ENCODE measurements at places on chromosomes 2 and 18.

DNA sequence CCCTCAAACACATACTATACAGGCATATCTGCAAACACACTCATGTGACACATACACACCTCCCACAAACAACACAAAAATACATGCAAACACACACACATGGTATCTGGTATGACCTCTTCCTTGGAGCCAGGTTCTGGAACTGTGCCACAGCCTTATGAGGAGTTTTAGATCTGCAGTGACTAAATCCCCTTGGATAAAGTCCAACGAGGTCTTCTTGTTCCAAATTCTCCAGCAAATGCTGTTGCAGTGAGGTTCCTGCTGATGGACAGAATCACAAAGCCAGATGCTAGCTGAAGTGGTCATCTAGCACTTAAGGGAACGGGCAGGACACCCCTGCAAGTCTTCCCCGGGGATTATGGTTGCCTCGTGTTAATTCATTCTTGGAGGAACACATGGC is 54.5 kb upstream of the DAPL1 start:
- DNase-seq = no peak

- DNase-seq = no peak
These were observed 282.7 kb upstream of the CDH2 start for GRCh38 chr18:28459587-28459986.

DNA sequence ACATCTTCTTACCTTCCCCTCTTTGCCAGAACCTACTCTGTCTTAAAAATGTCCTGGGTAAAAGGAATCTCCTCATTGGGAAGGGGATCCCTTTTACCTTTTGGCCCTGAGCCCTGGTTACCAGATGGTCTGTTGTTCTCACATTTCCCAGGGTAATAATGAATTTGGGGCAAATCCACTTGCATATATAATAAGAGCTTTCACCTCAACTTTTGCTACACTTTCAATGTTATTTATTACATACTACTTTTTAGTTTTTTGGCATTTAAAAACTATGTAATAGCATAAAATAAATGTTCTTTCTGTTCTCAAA is 15.0 kb downstream of the CERS6 start:
- no peak for DNase-seq

DNA sequence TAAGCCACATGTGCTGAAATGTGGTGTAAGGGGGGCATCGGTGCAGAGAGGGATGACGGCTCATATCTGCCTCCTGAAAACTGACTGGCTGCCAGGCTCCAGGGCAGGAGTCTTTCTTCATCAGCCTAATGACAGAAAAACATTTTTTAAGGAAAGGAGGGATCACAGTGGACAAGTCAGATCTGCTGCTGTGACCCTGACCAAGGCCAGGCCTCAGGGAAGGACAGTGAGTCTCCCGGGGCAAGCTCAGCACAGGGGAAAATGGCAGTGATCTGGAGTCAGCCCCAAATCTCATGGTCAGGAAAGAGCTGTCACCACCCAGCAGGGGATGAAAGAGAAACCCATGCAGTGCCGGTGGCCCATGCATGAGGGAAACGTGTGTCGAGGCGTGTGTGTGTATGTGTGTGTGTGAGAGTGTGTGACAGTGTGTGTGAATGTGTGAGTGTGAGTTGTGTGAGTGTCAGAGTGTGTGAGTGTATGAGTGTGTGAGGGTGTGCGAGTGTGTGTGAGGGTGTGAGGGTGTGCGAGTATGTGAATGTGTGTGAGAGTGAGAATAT is 134.5 kb downstream of the INHBB start:
- no peak for DNase-seq

GRCh38 chr2:144383571-144384100 is 136.3 kb downstream of the ZEB2 start:
- no peak for DNase-seq

DNA sequence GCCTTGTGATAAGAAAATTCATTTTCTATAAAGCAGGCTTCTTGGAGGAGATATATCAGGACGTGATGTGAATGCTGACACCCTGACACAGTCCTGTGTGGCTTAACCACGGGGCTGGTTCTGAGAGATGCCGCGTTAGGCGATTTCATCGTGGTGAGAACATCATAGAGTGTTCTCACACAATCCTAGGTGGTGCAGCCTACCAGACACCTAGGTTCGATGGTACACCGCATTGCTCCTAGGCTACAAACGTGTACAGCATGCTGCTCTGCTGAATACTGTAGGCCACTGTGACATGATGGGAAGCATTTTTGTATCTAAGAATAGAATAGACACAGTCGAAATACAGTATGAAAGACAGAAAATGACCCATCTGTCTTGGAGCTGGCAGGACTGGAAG is 82.5 kb downstream of the TNFRSF11A start:
- no peak for DNase-seq

DNA sequence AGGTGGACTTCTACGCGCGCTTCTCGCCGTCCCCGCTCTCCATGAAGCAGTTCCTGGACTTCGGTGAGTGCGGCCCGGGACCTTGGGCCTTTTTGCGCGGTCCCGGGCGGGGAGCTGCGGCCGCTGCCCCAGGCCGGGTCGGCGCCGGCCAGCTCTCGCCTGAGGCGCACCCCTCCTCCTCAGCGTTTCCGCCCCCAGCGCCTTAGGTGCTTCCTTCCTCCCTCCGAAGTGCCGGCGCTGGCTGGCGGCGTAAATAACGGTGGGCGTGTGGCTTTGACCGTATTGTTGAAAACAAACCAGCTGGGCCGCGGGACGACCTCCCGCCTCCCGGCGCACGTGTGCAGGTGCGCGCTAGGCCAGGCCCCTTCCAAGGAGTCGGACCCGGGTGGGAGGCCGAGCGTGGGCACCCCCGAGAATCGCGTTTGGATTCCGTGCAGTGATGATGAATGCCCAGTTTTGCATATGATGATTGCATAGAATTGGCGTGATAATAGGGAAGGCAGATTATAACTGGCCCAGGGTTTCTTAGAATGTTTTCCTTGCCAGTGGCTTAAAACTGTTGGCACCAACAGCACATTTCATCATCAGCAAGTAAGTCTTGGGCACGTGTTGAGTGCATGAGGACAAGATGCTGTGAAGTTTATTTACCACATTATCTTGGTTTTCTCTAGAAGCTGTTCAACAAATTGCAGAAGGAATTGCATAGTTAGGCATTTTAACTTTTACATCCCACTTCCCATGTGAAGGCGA is 569 bp downstream of the PDK1 start:
- DNase-seq = peak; percentile 60

- DNase-seq = no peak
These were observed 170.1 kb upstream of the HAAO start for GRCh38 chr2:42962508-42962953.

Data from stimulated activated CD4-positive, alpha-beta T cell treated with anti-CD3 and anti-CD28 coated beads, Interleukin-12 subunit alpha, Interleukin-12 subunit beta, amount 100 ng/mL, for 24 hours (primary cell).